ENCODE measurements at places on chromosomes 1 and 21.

- DNase-seq = no peak
These were observed 20.9 kb downstream of the CD55 start for GRCh38 chr1:207342332-207342731.

DNA sequence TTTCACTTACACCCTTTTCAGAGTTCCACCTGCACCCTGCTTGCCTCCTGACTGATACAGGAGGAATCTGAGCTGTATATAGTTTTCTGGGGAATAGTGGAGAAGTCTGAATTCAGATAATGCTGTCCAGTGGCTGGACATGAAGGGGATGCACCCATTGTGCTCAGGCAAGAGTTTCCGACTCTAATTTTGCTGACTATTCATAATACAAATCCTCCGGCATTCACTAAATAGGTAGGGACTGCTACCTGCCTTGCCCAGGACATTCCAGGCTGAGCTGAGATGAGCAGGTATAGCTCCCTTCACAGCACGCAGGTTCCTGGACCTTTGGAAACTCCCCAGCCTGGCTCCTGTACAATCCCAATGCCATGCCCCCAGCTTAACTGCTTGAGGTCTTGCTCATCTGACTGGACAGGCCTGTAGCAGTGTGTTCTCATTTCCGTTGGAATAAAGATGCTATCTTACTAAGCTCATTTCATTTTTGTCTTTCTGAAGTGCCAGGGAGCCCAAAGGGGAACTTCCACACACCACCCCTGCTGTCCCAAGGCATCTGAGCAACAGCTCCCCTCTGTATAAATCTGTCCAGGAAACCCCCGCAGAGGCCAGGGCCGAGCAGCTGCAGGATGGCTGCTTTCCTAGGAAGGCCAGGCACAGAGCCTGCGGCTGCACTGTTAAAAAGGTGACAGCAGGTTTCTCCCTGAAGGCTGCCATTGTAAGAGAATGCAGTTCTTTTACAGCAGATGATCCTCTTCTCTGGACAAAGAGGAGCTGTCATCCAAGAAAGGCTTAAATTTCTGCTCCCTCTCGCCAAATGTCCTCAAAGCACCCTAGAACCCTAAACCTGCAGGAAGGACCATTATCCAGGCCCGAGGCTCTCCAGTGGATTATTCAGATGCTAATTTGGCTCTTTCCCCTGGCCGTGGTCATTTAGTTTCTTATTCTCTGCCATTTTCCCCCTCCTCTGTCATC, 21.7 kb upstream of the VASH2 start:
- no peak for DNase-seq

DNA sequence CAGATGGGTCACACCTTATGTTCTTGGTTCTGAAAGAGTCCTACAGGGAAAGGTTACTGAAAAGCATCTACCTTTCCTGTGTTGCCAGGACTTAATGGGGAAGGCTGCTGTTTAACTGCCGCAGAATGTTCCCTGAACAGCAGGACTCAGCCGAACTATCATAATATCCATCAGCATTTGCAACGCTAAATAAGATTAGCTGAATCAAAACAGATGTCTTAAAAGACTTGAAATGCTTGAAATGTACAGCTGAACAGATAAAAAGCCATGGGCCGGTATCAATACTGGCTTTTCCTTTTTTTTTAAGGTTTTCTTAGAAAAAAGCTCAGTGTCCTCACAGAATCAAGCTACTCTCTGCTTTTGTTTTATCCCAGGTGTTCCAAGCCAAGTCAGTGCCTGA, 19.7 kb upstream of the ATP13A2 start:
- no peak for DNase-seq

- no peak for DNase-seq
These were observed 160.3 kb downstream of the ETS2 start for GRCh38 chr21:38965910-38966504.
